Left kidney (tissue), 8 donors: ENCODE measurements at places on chromosomes 2 and 18.
A peak's percentile ranks its signal among the peaks of the same experiment; 100 is the strongest.

DNA sequence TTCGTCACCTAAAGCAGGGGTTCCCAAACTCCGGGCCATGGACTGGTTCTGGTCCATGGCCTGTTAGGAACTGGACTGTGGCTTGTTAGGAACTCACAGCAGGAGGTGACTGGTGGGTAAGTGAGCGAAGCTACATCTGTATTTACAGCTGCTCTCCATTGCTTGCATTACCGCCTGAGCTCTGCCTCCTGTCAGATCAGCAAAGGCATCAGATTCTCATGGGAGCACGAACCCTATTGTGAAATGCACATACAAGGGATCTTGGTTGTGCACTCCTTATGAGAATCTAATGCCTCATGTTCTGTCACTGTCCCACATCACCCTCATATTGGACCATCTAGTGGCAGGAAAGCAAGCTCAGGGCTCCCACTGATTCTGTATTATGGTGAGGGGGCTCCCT, 217.0 kb downstream of the ZFP36L2 start:
- no peak for DNase-seq

DNA sequence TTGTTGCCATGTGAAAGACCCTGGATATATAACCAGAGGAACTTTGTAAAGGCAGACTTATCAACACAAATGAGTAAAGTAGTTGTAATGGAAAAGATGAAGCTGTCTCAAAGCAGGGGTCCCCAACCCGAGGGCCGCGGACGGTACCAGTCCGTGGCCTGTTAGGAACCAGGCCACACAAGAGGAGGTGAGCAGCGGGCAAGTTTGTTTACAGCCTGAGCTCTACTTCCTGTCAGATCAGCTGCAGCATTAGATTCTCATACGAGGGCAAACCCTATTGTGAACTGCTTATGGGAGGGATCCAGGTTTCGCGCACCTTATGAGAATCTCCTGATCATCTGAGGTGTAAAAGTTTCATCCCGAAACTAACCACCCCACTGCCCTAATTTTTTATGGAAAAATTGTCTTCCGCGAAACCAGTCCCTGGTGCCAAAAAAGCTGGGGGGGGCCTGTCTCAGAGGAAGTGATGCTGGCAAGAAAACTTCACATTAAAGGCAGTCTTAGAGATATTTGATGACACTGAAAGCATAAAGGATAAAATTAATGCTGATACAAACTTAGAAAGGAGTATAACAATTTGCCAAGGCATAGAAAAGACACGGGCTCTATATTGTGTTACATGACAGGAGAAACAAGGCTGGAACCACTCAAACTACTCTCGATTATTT, 57.5 kb upstream of the MSTN start:
- DNase-seq = no peak

DNA sequence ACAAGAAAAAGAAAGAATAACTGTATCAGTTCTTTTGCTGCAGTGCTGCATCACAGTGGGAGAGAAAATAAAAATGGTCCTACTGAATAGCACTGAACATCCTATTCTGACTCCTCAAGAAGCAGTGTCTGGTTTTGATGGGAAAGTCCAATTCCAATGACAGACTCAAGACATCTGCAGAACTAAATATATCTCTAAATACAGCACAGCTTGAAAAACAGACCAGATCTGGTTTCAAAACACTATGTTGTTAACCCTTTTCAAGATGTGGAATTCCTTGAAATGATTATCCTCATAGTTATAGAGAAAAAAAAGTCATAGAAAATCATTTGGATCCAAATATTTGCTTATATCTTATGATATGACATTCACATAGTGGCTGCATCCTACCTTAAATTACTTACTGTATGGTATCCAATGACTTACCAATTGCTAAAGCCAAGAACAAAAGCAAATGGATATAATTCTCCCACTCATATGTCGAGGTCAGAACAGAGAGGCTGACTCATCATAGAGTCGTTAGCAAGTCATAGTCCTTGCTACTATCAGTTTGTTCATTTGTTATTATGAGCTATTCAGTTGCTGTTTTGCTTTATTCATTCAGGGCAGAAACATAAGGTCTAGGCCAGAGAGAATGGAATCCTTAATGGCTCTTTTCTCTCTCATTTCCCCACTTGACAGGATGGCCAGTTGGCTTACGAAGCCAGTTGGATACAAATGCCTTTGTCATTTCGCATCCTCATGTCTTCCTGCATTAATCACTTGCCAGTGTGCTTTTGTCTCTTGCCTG, 62.5 kb upstream of the ACVR2A start:
- DNase-seq = no peak

- DNase-seq = peak; percentile 64
Observed at GRCh38 chr2:12824351-12824777, 107.6 kb downstream of the TRIB2 start.
